ENCODE measurements at places on chromosomes 13 and 19.

GRCh38 chr19:3516675-3517207, 10.6 kb downstream of the FZR1 start:
- DNase-seq, result peak; percentile 63

- DNase-seq, result no peak
These were observed 25.2 kb upstream of the FNDC3A start for GRCh38 chr13:48950501-48950875.

DNA sequence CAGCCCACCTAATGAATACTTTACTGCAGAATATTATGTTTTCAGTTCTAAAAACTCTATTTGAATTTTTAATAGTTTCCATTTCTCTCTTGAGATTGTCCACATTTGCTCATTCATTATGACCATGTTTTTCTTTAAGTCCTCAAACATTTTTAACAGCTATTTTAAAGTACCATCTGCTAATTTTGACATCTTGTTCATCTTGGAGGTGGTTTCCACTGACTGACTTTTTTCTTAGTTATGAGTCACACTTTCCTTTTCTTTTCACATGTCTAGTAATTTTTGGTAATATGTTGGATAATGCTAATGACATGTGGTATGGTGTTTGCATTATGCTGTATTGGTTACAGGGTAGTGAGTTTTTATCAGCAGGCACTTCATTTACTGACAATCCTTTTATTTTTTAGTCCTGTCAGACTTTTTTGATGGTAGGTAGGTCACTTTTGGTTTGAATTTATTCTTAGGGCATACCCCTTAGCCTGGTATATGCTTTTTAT, 15.4 kb upstream of the ESD start:
- no peak for DNase-seq

- DNase-seq, result no peak
These were observed 206.7 kb upstream of the ARGLU1 start for GRCh38 chr13:106774621-106775020.

- no peak for DNase-seq
These were observed 12.7 kb downstream of the MED25 start for GRCh38 chr19:49830766-49831165.

DNA sequence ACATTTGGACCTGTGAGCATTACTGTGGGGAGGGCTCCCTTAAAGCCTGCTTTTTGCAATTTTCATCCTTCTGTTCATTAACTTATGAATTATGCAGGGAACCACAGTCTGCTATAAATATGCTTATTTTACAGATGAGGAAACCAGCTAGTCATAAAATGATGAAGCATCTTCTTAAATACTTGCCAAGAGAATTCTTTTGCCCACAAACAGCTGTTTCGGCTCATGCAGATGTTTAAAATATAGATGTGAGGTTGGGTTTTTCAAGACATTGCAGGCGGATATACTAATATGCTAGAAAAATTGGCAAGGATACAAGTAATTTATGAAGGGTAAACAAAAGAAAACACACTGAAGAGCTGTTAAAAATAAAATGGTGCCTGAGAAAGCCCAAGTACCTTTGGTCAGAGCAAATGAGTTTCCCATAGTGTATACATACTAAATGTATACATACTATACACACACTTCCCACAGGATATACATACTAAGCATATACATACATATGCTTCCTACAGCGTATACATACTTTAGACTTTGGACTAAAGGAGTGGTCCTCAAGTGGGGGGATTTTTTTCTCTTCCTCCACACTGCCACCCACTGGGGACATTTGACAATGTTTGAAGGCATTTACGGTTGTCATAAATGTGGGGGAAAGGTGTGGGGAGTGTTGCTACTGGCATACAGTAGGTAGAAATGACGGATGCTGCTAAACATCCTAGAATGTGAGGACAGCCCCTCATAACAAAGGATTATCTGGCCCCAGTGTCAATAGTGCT, 164.9 kb upstream of the CSNK1A1L start:
- no peak for DNase-seq

DNA sequence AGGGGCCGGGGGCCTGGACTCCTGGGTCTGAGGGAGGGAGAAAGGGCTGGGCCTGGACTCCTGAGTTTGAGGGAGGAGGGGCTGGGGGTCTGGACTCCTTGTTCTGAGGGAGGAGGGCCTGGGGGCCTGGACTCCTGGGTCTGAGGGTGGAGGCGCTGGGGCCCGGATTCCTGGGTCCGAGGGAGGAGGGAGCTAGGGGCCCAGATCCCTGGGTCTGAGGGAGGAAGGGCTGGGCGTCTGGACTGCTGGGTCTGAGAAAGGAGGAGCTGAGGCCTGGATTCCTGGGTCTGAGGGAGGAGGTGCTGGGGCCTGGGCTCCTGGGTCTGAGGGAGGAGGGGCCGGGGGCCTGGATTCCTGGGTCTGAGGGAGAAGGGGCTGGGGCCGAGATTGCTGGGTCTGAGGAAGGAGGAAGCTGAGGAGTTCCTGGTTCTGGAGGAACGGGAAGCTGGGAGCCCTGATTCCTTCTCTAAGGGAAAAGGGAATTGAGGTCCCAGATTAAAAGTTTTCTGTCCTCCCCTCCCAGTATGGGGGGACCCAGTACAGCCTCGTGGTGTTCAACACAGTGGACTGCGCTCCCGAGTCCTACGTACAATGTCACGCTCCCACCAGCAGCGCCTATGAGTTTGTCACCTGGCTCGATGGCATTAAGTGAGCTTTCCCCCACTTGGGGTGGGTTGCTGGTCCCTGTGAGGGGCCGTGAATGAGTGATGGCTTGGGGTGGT, 721 bp downstream of the MED25 start:
- DNase-seq, result peak; percentile 19

DNA sequence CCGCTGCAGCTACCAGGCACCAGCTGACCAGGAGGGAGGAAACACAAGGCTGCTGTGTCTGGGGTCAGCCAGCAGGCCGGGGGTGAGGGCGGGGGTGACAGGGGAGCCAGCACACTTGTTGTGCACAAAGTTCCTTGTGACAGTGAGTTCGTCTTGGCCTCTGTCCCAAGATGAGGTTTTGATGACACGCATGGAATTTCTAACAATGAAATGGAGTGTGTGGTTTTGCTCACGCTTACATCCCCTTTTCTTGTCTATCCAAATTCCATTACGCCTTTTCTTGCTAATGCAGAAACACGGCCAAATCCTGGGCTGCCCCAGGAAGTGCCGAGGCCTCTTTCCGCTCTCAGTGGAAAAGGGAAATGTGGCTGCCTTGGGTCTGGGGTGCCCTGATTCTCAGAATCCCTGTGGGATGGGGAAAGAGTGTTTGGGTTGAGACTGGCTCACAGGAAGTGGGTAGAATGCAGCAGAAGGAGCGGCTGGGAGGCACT, 73.8 kb downstream of the GADD45B start:
- peak; percentile 73 for DNase-seq

DNA sequence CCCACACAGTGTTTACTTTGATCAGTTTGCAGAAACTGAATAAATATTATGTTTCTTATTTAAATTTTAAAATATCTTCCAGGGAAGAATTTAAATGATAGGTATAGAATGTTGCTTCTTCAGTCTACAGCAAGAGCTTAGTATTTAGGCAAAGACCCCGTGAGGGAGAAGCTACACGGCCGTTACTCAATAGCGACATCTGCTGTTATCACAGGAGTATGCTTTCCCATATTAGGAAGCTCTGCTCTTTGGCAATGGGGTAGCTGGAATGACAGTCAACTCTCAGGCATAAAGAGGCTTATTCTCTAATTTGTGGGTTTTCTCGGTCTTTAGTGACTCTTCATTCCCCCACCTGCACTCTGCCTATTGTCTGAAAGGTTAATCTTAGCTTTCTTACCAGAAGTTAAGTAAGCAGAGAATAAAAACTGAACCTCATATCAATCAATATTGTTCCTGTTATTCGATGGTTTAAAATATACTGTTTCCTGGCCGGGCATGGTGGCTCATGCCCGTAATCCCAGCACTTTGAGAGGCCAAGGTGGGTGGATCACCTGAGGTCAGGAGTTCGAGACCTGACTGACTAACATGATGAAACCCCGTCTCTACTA, 13.2 kb upstream of the LHFPL6 start:
- peak; percentile 28 for DNase-seq

GRCh38 chr19:45920458-45920857, 5.9 kb upstream of the NANOS2 start:
- DNase-seq, result no peak

DNA sequence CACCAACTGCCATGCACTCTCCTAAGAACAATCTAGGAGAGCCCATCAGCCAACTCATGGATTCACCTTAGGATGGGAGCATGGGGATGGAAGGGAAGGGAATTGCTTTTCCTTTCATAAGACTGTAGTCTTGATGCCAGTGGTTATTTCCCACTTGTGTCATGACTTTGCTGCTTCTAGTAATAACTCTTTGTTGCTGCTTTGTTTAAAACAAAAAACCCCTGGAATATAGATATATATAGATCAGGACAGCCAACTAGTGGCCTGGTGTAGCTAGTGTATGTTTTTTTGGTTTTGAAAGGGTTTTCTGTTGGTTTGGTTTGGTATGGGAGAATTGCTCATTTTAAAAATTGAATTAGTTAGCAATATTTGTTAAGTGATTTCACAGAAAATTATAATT, 39.3 kb upstream of the KCTD4 start:
- DNase-seq, result no peak

DNA sequence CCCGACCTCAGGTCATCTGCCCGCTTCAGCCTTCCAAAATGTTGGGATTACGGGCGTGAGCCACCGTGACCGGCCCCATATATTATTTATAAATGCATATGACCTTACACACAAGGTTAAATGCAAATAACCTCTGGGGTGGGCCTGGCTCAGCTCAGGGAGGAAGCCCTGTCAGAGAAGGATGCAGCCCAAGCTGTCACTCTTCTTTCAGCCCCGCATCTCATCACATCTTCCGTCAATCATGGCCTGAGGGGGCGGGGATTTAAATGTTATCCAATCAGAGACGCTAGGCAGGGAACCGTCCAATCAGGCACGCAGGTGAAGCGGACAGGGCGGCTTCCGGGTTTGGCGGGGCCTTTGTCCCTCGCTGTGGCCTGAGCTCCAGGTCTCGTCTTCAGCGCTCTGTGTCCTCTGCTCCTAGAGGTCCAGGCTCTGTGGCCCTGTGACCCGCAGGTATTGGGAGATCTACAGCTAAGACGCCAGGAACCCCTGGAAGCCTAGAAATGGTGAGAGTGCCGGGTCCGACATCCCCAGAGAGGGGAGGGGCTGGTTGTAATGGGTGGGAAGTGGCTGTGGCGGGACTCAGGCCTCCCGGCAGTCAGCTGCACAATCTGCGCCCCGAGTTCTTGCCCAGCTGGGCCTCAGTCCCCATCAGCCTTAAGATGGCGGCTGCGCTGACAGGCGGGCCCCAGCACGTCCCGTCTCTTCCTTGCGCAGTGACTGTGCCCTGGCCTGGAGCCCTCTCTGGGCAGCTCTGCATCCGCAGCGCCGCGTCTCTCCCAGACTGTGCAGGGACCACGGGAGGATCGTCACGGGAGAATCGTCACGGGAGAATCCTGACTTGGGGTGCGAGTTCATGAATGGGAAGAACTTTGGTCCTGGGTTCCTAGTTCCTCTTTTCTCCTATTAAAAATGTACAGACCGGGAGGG, at the start of gene ZNF430:
Gene ZNF430 (plus strand): TSS at position 360 of the 930 bp plus-strand sequence. CDS start 144 bp downstream, at position 504.
- DNase-seq, result peak; percentile 96

- DNase-seq, result no peak
These were observed 105.1 kb downstream of the NUFIP1 start for GRCh38 chr13:44884076-44884729.

DNA sequence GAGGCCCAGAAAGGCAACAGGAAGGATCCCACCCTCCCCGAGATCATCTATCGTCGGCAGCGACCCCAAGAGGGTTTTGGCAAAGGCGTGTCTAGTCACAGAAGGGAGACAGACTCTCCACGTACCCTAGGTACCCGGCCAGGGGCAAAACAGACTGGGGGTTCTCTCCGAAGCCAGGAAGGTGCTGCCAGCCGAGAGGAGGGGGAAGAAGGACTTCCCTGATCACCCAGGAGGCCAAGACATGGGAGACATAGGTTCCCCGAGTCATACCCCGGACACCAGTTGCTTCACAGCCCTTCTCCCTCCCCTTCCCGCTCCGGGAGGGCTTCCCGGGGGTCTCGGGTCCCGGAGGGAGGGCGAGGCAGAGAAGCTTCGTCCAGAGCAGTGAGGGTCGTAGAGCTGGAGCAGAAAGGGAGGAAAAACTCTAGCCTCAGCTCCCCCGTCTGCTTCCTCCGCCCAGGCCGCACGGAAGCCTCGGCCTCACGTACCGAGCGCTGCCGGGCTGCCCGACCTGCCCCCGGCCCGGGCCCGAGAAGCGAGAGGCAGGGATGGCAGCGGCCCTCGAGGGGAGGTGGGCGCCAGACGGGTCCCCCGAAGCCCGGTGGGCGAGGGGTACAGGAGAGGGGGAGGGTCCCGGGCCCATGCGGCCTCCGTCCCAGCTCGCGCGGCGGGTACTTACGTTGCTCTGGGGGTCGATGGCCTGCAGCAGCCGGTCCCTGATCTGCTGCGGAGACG, 644 bp downstream of the MED26 start:
- no peak for DNase-seq

DNA sequence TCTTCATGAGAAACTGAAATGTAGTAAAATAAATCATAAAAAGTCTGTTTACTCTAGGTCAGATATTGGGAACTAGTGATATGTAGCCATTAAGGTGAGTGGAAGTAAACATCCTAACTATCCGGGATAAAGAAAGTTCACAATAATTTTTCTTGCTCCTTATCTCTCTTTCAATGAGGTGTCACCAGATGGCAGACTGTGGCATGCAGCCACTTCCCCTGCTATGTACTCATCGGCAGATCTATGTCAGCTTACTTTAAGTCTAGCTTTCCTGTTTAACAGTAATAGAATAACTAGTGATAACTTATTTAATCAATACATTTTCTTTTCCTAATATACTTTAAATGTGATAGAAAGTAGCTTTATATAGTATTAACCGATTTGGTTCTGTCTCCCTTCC, 181.9 kb downstream of the NDFIP2 start:
- DNase-seq, result no peak

- no peak for DNase-seq
These were observed 72.2 kb downstream of the ATP11A start for GRCh38 chr13:112761701-112762689.

DNA sequence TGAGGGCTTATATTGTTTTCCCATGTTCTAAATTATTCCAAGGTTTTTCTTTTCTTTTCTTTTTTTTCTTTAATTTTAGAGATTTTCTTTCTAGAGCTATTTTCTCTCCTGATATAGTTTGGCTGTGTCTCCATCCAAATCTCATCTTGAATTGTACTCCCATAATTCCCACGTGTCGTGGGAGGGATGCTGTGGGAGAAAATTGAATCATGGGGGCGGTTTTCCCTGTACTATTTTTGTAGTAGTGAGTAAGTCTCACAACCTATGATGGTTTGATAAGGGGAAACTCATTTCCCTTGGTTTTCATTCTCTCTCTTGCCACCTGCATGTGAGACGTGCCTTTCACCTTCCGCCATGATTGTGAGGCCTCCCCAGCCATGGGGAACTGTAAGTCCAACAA, 1906.4 kb upstream of the PRR20A start:
- DNase-seq, result no peak

DNA sequence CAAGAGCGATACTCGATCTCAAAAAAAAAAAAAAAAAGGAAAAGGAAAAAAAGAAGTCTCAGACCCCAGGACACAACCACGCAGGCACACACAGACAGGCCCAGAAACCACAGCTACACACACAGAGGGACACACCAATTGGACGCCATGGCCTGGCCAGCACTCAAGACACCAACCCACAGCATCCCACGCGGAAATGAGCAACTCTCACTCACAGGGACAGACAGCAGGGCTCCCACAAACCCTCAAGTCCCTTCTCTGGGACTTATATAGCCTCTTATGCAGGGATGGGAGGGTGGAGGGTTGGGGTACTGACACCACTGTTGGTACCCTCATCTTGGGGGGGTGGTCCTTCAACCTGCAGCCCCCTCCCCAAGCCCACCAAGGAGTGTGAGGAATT, 5.9 kb downstream of the NOTCH3 start:
- DNase-seq, result no peak

GRCh38 chr19:38023671-38024541, 116.9 kb downstream of the SIPA1L3 start:
- DNase-seq, result no peak

- no peak for DNase-seq
These were observed 8.9 kb downstream of the CEBPA start for GRCh38 chr19:33293255-33294057.
